LHCN-M2 (cell line): ENCODE measurements at places on chromosomes 5 and 9.

- DNase-seq = no peak
These were observed 52.3 kb downstream of the RGS3 start for GRCh38 chr9:113515862-113516261.

DNA sequence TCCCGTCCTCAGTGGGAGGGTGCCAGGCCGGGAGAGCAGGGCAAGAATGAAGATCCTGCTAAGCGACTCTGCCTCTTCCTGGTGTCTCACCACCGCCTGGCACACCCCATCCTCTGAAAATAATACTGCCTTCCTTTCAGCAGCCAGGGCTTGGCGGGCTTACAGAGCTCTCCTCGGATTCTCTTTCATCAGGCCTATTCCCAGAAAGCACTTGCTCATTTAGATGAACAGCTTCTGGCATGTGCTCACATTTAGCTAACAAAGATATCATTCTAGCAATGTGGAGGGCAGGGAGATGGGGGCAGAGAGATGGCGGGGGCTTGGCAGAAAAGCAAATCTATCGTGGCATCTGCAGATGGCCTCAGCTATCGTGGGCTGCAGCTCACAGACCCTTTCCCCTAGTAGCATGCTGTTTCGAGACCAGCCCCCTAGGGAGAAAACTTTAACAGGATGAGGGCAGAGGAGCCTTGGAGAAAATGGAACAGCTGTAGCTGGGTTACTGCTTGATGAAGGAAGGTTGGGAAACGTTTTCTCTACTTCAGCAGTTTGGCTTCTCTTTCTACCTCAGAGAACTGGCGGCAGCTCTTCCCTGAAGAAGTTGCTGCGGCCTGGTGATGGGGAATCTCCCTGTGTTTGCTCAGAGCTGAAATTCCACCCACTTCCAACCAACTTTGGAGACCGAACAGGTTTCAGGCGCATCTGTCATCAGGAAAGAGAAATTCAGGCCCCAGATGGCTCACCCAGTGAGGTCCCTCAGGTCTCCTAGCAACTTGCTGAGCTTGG, 102.1 kb downstream of the TMEM174 start:
- DNase-seq = peak; percentile 51

GRCh38 chr5:117794847-117795246, 1193.5 kb downstream of the DTWD2 start:
- peak; percentile 17 for DNase-seq

DNA sequence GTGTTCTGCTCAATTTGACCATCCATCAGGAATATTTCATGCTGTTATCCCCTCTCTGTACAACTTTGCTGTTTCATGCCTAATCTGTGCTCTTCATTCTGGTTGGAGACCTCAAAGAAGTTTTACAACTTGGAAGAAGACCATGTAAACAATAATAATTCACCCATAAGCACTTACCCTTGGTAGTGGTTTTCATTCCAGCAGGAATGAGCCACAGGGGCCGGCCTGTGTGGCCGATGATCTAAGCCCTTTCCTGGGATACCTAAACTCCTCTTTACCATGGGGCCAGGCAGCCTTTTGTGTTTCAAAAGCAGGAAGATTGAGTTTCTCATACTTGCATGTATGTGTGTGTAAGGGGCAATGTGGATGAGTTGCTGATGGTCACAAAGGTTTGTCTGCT, 165.0 kb downstream of the FGF1 start:
- peak; percentile 57 for DNase-seq

GRCh38 chr5:5658226-5658625, 235.7 kb downstream of the ICE1 start:
- DNase-seq = no peak

GRCh38 chr5:54573812-54574489, 56.4 kb downstream of the SNX18 start:
- no peak for DNase-seq

DNA sequence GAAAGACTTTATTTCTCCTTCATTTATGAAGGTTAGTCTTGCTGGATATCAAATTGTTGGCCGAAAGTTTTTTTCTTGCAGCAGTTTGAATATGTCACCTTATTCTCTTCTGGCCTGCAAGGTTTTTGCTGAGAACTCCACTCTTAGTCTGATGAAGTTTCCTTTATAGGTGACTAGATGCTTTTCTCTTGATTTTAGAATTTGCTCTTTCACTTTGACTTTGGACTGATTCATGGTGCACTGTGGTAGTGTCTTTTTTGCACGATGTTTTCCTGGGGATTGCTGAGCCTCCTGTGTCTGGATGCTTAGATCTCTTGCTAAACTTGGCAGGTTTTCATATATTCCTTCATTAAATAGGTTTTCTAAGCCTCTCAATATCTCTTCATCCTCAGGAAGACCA, 12.4 kb downstream of the AHRR start:
- no peak for DNase-seq

- DNase-seq = peak; percentile 10
These were observed 606 bp downstream of the TBC1D13 start for GRCh38 chr9:128787659-128788058.

DNA sequence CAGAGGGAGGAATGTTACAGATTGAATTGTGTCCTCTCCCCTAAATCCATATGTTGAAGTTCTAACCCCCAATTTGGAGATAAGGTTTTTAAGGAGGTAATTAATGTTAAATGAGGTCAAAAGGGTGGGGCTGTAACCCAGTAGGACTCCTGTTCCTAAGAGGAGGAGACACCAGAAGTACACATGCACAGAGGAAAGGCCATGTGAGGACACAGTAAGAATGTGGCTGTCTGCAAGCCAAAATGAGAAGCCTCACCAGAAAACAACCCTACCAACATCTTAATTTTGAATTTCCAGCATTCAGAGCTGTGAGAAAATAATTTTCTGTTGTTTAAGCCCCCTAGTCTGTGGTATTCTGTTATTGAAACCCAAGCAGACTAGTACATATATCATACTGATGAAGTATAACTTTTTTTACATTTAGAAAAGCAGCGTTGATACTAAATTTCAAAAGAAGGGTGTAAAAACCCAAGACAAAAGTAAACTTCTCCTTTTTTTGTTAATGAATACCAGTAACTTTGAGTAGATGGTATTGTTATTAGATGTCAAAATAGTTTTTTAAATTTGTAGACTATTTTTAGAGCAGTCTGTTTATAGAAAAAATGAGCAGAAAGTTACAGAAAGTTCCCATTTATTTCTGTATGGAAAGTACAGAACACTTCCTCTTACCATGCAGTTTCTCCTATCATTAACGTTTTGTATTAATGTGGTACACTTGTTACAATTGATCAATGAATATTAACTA, 25.1 kb downstream of the RNF180 start:
- no peak for DNase-seq

- DNase-seq = peak; percentile 47
These were observed 617.5 kb upstream of the TLE4 start for GRCh38 chr9:78954286-78954685.
